ENCODE measurements at places on chromosomes 1 and 21. TPM values are rescaled to one million over a fixed set of nuclear protein-coding genes. Genes with fewer than 3 reads are reported as not detected.

DNA sequence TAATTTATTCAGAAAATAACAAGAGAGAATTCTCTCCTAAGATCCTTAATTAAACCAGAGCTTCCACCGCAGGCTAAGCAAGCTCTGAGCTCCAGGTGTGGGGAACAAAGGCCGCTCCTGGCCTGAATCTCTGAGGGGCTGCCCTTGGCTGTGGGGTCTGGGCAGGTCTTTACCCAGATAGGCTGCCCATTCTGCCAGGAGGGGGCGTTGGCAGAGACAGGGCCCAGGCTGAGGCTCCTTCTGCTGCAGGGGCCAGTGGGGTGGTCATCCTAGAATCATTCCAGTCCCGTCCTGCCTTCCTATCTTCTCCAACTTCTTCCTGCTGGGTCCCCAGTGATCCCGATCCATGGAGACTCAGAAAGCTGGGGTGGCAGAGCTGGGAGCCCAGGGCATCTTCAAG, 82.9 kb upstream of the POU3F1 start:
- no peak for DNase-seq

GRCh38 chr1:94753171-94753972, 66.8 kb upstream of the SLC44A3 start:
- DNase-seq = no peak

- DNase-seq = peak; percentile 25
These were observed 383.7 kb upstream of the CAMK1G start for GRCh38 chr1:209199822-209200221.

Gene CD164L2
- 1.3 TPM for total RNA-seq

Gene DCDC2B
- total RNA-seq = not detected

- DNase-seq = peak; percentile 71
These were observed at the start of gene ZSWIM5 for GRCh38 chr1:45205910-45206721. Gene ZSWIM5, minus strand, starts transcription at chr1:45206605. Its CDS starts 255 bp downstream, at chr1:45206350.

GRCh38 chr1:26602378-26602959, 72.9 kb downstream of the RPS6KA1 start:
- no peak for DNase-seq

DNA sequence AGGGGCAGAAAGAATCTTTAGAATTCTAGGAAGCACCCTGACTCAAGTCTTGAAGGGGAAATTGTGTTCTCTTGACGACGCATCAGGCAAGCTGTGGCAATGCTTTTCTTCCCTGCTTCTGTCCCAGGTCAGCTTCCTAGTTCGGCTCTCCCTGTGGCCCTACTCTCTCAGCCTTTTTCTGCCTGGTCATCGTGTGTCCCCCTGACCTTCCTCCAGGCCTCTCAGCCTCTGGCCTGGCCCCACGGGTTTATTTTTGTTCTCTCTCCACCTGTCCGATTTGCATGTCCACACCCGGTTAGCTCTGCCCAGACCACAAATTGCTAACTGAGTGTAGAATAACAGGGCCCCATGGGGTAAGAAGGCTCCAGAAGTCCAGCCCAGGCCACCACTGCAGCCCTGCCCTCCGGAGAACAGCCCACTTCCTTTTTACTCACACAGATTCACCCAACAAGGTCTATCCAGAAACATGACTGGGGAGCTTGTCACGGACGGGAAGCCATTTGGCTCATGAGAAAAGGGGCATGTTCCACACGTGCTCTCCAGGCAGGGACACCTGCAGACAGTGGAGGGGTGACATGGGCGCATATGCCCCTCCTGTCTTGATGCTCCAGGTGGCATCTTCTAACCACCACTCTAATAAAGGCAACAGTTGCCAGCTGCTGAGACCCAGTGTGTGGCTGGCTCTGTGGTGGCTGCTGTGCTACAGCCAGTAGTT, 9.8 kb downstream of the KCNN3 start:
- no peak for DNase-seq

- DNase-seq = no peak
These were observed 109.3 kb downstream of the NTNG1 start for GRCh38 chr1:107250169-107250568.

Gene IGSF8
- 38.3 TPM for total RNA-seq

Gene LCE1B
- not detected for total RNA-seq

Data from mucosa of descending colon (tissue), 3 donors.